Fibroblast of skin of right biceps (primary cell): ENCODE measurements at places on chromosomes 4 and X.

DNA sequence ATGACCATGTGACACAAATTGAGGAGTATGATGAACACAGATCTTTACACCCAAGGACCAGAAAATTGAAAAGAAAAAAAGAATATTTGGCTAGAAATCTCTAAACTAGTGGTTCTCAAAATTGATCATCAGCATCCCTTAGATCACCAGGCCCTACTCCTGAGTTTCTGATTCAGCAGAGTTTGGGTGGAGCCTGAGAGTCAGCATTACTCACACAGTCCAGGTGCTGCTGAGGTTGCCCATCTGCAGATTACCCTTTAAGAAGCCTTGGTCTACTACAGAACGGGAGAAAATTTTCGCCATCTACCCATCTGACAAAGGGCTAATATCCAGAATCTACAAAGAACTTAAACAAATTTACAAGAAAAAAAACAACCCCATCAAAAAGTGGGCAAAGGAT is 182.8 kb downstream of the MOSPD2 start:
- DNase-seq = no peak

- DNase-seq = no peak
Measured at GRCh38 chr4:139368998-139369397, 66.7 kb upstream of the NDUFC1 start.

DNA sequence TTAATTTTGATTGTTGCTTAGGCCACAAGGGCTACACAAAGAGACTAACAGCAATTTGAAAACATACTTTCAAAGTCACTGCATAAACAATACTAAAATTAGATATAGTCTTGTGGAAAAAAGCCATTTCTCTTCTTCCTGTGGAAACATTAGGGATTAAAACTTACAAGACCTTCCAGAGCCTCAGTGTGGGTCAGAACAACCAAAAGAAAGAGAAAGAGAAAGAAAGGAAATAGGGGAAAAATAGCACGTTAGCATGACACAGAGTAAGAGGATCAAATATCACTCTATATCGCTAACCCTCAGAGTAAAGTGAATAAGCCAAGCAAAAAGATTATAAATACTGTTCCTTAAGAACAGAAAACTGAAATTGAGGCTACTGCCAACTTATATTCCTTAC is 127.8 kb upstream of the DIAPH2 start:
- DNase-seq = no peak

DNA sequence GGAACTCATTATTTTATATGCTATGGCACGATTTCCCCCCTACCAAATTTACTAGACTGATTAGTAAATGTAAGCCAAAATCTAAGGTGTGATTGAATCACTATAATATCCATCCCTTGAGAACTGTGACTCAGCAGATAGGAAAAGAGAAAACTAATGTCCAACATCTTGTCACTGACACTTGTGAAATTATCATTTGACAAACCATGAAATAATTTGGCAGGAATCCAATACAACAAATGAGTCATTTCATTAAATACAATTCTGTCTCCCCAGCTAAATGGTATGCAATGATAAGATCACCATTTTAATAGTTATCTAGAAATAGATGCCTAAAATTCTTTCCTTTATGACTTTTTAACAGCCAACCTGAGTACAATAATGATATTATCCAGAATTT is 462.3 kb downstream of the DMD start:
- no peak for DNase-seq

DNA sequence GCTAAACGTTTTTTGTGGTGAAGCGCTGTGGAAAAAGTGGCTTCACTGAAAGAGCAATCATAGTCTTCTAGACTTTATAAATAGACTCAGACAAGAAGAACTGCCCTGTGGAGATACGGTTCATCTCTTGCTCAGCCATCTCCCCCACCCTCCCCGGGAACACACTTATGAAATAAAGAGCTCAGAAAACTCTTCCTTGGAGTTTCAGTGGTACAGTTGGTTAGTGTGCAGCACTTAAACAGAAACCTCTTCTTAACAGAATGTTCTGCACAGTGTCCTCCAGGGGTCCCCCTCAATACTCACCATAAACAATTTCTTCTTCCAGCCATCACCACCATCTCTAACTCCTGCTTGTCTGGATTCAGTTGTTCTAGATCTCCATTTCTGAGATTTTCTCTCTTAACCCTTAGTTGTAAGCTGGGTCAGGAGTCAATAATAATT is 313.0 kb downstream of the ARHGAP10 start:
- DNase-seq = no peak

GRCh38 chrX:109739625-109740432 is 6.8 kb upstream of the ACSL4 start:
- DNase-seq = no peak

DNA sequence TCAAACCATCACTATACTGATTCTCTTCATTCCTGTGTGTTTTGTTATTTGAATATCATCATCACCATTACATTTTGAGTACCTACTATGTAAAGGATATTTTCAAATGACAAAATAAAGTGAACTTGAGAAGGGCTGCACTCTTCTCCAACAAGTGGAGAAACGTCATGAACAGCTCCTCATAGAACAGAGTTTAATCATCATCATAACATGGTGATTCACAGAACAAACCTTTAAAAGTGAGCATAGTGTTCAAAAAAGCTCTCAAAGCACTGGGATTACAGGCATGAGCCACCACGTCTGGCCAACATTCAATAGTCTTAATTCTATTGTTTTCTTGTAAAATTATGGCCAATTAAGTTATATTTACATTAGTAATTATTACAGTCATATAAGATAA is 993.9 kb downstream of the PDHA2 start:
- DNase-seq = no peak

DNA sequence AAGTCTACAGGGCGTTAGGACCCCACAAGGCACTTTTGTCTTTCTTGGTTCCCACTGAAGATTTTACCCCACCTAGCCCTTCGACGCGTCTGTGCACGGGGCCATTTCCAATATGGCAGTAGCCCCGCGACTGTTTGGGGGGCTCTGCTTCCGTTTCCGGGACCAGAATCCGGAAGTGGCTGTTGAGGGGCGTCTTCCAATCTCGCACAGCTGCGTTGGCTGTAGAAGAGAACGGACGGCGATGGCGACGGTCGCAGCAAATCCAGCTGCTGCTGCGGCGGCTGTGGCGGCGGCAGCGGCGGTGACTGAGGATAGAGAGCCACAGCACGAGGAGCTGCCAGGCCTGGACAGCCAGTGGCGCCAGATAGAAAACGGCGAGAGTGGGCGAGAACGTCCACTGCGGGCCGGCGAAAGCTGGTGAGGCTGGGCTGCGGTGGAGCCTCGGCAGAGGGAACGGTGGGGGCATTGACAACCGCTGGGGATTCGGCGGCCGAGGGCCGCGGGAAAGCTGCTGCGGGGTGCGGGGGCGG is at the start of gene USP11:
TSS of gene USP11 (plus strand) at position 207 of the 530 bp plus-strand sequence. CDS start at position 242, 35 bp downstream.
- peak; percentile 67 for DNase-seq

GRCh38 chrX:49269767-49270248 is at the start of gene PPP1R3F:
Gene PPP1R3F, plus strand, starts transcription at chrX:49269793. Its CDS starts 77 bp downstream, at chrX:49269870.
- no peak for DNase-seq
